ENCODE measurements at places on chromosomes 6 and 20. TPM values are rescaled to one million over a fixed set of nuclear protein-coding genes. Genes with fewer than 3 reads are reported as not detected.
A peak's percentile ranks its signal among the peaks of the same experiment; 100 is the strongest.

DNA sequence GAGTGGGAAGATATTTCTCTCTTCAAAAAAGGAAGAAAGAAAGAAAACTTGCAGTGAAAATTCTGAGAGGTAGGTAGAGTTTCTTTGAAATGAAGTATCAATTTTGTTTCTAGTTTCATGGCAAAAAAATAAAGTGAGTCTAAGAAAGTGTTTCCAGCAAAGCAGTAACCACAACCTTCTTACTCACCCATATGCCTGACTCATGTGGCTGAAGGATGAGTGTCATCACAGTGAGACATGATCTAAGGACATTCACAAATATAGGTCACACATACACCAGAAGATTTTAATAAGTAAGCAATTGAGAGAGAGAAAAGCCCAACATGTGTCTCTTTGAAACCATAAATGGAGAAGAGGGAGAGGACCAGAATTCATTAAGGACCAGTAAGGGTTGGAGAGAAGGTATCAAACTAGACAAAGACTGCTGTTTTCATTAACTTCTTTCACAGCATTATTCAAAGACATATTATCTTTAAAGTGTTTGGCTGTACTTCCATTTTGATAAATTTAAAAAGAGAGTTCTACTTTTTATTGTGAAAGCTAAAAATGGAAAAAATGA lies 169.5 kb downstream of the FRK start:
- no peaks in the 10 kb centered on the region for H3K27me3 ChIP-seq
- DNase-seq = peak; percentile 51

- no peaks in the 10 kb centered on the region for H3K4me1 ChIP-seq
- H3K4me3 ChIP-seq = no peak overlapping the region
- H3K27ac ChIP-seq = no peak overlapping the region
- no peaks in the 10 kb centered on the region for H3K36me3 ChIP-seq
Measured at GRCh38 chr20:46936415-46937156, 41.9 kb downstream of the EYA2 start.

DNA sequence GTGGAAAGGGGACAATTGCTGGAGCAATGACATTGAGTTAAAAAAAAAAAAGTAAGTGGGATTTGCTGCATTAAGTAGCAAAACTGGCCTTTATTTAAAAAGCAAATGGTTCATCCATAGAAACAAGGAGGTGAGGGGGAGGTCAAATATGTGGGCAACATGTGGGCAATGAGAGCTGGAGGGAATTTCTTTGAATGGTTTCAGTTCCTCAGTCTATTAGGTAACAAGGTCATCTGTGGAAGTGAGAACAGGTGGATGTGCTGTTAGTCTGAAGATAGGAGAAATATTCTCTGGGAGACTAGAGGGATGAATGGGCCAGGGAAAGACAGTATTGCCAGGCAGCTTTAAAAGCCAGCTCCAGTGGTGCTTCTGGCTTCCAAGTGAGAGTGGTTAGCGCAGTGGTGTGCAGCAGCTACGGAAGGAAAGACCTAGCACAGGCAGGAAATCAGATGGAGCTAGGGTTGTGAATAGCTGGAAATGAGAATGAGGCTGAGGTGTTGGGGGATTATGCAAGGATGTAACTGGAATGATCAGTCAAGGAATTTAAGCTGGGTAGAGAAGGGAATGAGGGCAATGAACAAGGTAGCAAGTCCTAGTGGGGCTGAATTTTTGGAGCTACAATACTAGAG lies 727.6 kb downstream of the PTPRT start:
- H3K36me3 ChIP-seq = no peaks in the 10 kb centered on the region
- H3K4me3 ChIP-seq = no peak overlapping the region
- DNase-seq = no peak
- H3K4me1 ChIP-seq = no peaks in the 10 kb centered on the region
- no peaks in the 10 kb centered on the region for H3K27me3 ChIP-seq

DNA sequence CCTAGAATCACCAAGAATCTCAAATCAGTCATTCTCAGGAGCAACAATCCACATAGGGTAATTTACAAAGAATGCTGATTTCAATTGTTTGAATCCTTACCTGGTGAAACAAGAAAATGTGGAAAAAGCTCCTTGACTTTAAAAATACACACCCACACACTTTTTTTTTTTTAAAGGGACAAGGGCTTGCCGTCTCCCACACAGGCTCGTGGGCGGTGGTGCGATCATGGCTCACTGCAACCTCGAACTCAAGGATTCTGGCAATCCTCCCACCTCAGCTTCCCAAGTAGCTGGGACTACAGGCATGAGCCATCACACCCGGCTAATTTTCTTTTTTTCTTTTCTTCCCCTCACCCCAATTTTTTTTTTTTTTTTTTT lies 30.7 kb downstream of the PARD6B start:
- H3K4me3 ChIP-seq = no peak overlapping the region
- peaks cover 5% of the 10 kb centered on the region for H3K4me1 ChIP-seq
- DNase-seq = no peak
- H3K27me3 ChIP-seq = no peaks in the 10 kb centered on the region
- H3K27ac ChIP-seq = no peak overlapping the region

DNA sequence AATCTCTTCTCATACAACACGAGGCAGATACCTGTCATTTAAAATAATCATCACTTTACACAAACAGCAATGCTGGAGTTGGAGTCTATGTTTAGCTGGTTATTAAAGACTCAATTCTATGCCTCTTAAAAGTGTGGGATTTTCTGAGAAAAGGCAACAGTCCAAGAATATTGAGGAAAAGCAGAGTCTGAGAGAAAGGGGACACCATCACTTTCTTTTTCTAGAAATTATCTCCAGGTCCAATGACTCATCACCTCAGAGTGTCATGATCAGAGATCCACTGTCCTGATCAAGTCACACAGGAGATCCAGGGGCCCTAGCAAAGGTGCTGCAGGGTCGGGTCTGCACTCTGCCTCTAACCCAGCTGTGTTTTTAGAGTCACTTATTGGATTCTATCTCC lies 8.0 kb downstream of the CYP24A1 start:
- no peaks in the 10 kb centered on the region for H3K4me1 ChIP-seq
- DNase-seq = no peak
- no peak overlapping the region for H3K4me3 ChIP-seq
- H3K36me3 ChIP-seq = no peaks in the 10 kb centered on the region
- H3K27ac ChIP-seq = no peak overlapping the region

- no peaks in the 10 kb centered on the region for H3K4me1 ChIP-seq
- H3K36me3 ChIP-seq = no peaks in the 10 kb centered on the region
- DNase-seq = no peak
- H3K4me3 ChIP-seq = no peak overlapping the region
- no peak overlapping the region for H3K27ac ChIP-seq
- no peaks in the 10 kb centered on the region for H3K27me3 ChIP-seq
Measured at GRCh38 chr6:6270948-6271535, 49.4 kb downstream of the F13A1 start.

GRCh38 chr6:158571826-158572652 lies 12.1 kb downstream of the TMEM181 start:
- DNase-seq = no peak
- no peaks in the 10 kb centered on the region for H3K4me1 ChIP-seq
- H3K27ac ChIP-seq = no peak overlapping the region

DNA sequence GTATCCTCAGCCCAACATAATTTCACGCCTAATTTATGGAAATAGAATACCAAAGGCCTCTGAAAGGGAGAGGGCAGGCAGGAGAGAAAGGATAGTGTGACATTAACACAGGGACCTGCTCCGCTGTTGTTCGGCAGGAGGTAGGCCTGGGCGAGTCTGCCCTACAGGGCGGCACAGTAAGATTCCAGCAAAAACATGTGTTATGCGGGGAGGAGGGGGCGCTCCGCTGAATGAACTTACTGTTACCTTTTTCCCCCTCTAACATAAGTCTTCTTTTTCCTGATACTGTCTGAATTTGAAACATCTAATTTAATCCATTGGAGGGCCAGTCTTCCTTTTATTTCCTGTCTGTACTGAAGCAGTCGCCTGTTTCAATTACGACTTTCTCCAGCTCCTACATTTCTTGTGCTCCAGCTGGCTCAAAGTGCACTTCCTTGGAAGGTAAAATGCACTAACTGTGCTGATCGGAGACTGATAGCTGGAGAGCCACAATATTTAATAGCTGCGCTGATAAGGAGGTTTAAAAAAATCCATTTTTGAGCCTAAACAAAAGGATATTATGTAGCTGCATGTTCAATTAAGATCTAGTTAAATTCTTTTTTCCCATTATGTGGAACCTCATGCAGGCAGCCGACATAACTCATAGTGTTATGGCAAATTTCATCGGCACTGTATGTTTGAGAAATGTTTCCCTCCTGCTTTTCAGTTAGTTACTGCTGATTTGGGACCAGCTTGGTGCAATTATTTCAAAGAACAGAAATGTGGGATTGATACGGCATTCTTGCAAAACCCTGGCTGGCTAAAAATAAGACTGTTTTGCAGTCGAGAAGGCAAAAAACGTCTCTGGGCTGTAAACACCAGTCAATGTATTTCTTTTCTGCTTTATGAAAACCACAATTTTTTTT lies 193.0 kb downstream of the FOXC1 start:
- no peak overlapping the region for H3K4me3 ChIP-seq
- H3K4me1 ChIP-seq = no peaks in the 10 kb centered on the region
- no peaks in the 10 kb centered on the region for H3K36me3 ChIP-seq
- H3K27ac ChIP-seq = no peak overlapping the region

- no peaks in the 10 kb centered on the region for H3K27me3 ChIP-seq
- H3K4me3 ChIP-seq = peak within 1 kb of the TSS; percentile 40
Measured at GRCh38 chr6:83511901-83512681, at the start of gene PRSS35. PRSS35 (plus strand) TSS chr6:83512534; CDS start chr6:83523442, 10,908 bp downstream.

- no peaks in the 10 kb centered on the region for H3K4me1 ChIP-seq
- H3K36me3 ChIP-seq = no peaks in the 10 kb centered on the region
- no peaks in the 10 kb centered on the region for H3K27me3 ChIP-seq
- DNase-seq = no peak
- no peak overlapping the region for H3K27ac ChIP-seq
- no peak overlapping the region for H3K4me3 ChIP-seq
Measured at GRCh38 chr6:139556532-139556931, 182.1 kb upstream of the CITED2 start.

GRCh38 chr6:87922947-87923330 lies 124.7 kb upstream of the SPACA1 start:
- H3K36me3 ChIP-seq = no peaks in the 10 kb centered on the region
- no peak overlapping the region for H3K4me3 ChIP-seq
- H3K27me3 ChIP-seq = no peaks in the 10 kb centered on the region
- no peak overlapping the region for H3K27ac ChIP-seq
- H3K4me1 ChIP-seq = no peaks in the 10 kb centered on the region
- no peak for DNase-seq

- DNase-seq = no peak
- no peaks in the 10 kb centered on the region for H3K36me3 ChIP-seq
- H3K4me1 ChIP-seq = no peaks in the 10 kb centered on the region
- H3K4me3 ChIP-seq = no peak overlapping the region
- no peaks in the 10 kb centered on the region for H3K27me3 ChIP-seq
Measured at GRCh38 chr20:36969478-36970186, 18.1 kb upstream of the SAMHD1 start.

- no peak overlapping the region for H3K4me3 ChIP-seq
- H3K27ac ChIP-seq = no peak overlapping the region
- H3K36me3 ChIP-seq = peaks cover 7% of the 10 kb centered on the region
- peaks cover 7% of the 10 kb centered on the region for H3K4me1 ChIP-seq
- peak; percentile 71 for DNase-seq
Measured at GRCh38 chr20:1301031-1301529, 27.9 kb downstream of the SDCBP2 start.

DNA sequence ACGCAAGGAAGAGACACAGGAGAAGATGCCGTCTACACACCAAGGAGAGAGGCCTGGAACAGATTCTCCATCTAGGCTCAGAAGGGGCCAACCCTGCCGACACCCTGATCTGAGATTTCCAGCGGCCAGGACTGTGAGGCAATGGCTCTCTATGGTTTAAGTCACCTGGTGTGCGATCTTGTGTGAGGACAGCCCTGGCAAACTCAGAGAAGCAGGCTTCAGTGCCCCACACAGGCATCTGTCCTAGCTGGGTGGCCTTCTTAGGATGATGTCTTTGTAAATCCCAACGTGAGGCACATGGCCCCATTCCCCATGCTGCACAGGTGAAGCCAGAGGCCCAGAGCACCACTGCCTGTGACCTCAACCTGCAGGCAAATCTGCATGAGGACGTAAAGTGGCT lies 87.6 kb upstream of the FRMD1 start:
- no peaks in the 10 kb centered on the region for H3K36me3 ChIP-seq
- H3K4me1 ChIP-seq = no peaks in the 10 kb centered on the region
- no peak overlapping the region for H3K4me3 ChIP-seq

DNA sequence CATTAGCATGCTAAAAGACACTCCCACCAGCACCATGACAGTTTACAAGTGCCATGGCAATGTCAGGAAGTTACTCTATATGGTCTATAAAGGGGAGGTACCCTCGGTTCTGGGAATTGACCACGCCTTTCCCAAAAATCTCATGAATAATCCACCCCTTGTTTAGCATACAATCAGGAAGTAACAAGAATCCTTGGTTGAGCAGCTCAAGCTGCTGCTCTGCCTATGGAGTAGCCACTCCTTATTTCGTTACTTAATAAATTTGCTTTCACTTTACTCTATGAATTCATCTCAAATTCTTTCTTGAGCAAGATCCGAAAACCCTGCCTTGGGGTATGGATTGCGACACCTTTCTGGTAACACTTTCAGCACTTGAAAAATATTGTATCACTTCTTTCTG lies 243.0 kb downstream of the BMP2 start:
- H3K4me3 ChIP-seq = no peak overlapping the region
- no peak overlapping the region for H3K27ac ChIP-seq
- H3K4me1 ChIP-seq = no peaks in the 10 kb centered on the region
- H3K27me3 ChIP-seq = no peaks in the 10 kb centered on the region

- H3K27me3 ChIP-seq = no peaks in the 10 kb centered on the region
- no peaks in the 10 kb centered on the region for H3K36me3 ChIP-seq
- no peak for DNase-seq
- H3K4me3 ChIP-seq = no peak overlapping the region
Measured at GRCh38 chr20:16272780-16273360, 300.4 kb downstream of the KIF16B start.

- no peak for DNase-seq
- H3K27ac ChIP-seq = no peak overlapping the region
- H3K4me1 ChIP-seq = no peaks in the 10 kb centered on the region
- peaks cover 86% of the 10 kb centered on the region for H3K27me3 ChIP-seq
- H3K4me3 ChIP-seq = no peak overlapping the region
Measured at GRCh38 chr20:21518292-21518991, 4.6 kb upstream of the NKX2-2 start.

GRCh38 chr20:40813708-40814630 lies 124.9 kb upstream of the MAFB start:
- no peaks in the 10 kb centered on the region for H3K27me3 ChIP-seq
- H3K36me3 ChIP-seq = no peaks in the 10 kb centered on the region
- no peak for DNase-seq
- no peak overlapping the region for H3K27ac ChIP-seq
- no peak overlapping the region for H3K4me3 ChIP-seq

- DNase-seq = no peak
- no peaks in the 10 kb centered on the region for H3K27me3 ChIP-seq
- no peak overlapping the region for H3K4me3 ChIP-seq
- H3K4me1 ChIP-seq = no peaks in the 10 kb centered on the region
- no peaks in the 10 kb centered on the region for H3K36me3 ChIP-seq
- no peak overlapping the region for H3K27ac ChIP-seq
Measured at GRCh38 chr6:79225717-79226599, 8.5 kb downstream of the HMGN3 start.

The CST7 gene
- not detected for total RNA-seq

The RNF217 gene
- 13.2 TPM for total RNA-seq

The OR2H1 gene
- total RNA-seq = not detected

The BCAS1 gene
- total RNA-seq = under 0.01 TPM

The PSMB1 gene
- total RNA-seq = 227 TPM

The NEDD9 gene
- 13.6 TPM for total RNA-seq

The ENPP1 gene
- total RNA-seq = 13.1 TPM

The BTN1A1 gene
- total RNA-seq = not detected

The GRM1 gene
- total RNA-seq = 0.17 TPM

The EMILIN3 gene
- total RNA-seq = 0.17 TPM

The SAMD3 gene
- 2.8 TPM for total RNA-seq

The CYP39A1 gene
- 3.8 TPM for total RNA-seq

The TFAP2C gene
- total RNA-seq = not detected

The OPN5 gene
- total RNA-seq = not detected

The OTOR gene
- not detected for total RNA-seq

Measured in fibroblast of lung (primary cell).